ENCODE measurements at places on chromosomes 3 and 15.
A peak's percentile ranks its signal among the peaks of the same experiment; 100 is the strongest.

GRCh38 chr3:30078736-30079135 lies 527.7 kb upstream of the TGFBR2 start:
- no peak for DNase-seq

GRCh38 chr3:71581457-71582035 lies 2.0 kb downstream of the FOXP1 start:
- no peak for DNase-seq

DNA sequence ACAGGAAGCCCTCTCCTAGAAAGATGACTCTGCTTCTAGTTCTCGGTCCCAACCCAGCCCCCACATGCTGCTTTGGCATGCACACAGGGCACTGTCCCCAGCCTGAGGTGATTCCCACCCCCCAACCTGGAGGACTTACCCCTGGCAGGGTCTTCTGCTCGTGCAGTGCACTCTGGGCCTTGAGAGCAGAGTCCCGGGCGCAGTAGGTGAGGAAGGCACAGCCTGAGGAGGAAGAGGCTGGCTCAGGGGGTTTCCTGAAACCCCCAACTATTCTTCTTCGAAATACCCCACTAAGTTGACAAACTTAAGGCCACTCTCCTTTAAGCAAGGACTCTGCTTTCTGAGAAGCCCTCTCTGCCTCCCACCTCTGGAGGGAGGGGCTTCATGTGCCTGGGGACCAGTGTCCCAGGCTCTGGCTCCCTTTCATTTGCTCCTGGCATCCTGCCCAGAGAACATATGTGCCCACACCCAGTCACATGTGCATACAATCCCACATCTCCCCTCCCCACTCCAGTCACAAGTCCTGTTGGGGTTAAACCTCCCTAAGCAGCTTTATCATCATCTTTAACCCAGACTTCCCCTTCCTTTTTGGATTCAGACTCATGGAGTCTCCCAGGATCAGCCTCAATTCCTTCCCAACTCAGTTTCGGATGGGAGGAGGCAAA lies 4.1 kb downstream of the CELF6 start:
- DNase-seq: peak; percentile 72

GRCh38 chr15:89115547-89115946 lies 27.3 kb downstream of the ABHD2 start:
- DNase-seq: no peak

- DNase-seq: no peak
Observed at GRCh38 chr3:72675243-72675642, 173.0 kb downstream of the SHQ1 start.

DNA sequence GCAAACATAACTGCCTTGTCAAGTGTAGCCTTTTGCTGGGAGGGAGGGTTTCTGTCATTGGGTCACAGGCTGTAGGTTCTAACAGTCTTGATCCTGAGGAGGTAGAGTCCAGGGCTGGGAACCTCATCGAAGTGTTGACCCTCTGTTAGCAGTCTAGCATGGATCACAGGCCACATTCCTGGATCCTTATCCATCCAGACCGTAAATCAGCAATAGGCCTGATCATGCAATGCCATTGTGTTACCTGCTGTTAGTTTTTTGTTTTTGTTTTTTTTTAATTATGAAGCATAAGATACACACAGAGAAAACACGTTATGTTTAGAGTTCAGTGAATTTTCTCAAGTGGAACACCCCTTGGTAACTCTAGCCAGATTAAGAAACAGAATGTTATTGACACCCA lies 282.0 kb upstream of the TPM1 start:
- DNase-seq: no peak

DNA sequence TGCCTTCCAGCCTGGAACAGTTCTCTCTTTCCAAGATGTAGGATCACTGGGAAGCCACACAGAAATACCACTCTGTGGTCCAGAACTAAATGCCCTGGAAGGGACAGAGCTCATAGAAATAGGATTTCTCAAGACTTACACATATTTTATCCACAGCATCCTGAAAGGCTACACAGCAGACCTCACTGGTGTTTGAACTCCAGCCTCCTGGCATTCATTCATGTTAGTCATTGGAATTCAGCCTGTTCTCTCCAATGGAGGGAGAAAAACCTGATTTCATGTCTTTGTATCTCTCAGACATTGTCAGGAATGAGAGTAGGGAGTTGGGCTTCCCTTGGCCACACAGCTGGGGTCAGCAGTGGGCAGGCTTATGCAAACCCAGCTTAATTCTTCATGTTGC lies 121.1 kb upstream of the PPP2R3A start:
- DNase-seq: no peak

GRCh38 chr15:91885714-91886270 lies 32.3 kb downstream of the SLCO3A1 start:
- DNase-seq: peak; percentile 34

- no peak for DNase-seq
Observed at GRCh38 chr3:140629357-140630137, 48.3 kb upstream of the TRIM42 start.

DNA sequence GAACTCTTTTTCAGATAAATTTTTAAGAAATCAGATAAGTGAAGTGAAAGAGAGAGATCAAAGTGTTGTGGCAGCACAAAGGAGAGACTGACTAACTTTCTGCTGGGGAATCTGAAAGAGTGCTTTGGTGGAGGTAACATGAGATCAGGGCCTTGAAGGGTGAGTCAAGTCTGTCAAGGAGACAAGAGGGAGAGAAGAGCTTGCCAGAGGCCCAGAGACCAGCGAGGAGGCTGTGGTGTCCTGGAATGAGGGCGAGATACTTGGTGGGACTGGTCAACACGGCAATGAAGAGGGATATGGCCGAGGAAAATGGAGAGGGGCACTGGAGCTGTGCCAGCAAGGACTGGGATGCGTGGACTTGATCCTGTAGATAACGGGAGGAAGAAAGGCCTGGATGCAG lies 4.6 kb downstream of the TADA3 start:
- DNase-seq: no peak

DNA sequence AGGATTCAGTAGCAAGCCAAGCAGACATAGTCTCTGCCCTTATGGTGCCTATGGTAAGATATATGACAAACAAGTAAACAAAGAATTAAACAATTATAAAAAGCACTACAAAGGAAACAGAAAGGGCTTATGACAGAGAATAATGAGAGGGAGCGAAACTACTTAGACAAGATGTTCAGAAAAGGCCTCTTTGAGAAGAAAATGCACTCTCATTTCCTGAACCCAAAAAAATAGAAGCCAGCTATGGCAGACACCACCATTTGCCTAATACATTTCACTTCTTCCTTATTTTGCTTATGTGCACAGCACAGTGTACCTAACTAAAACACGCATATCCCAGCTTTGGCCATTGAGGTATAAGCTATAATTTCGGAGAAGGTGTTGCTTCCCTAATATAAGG lies 465.5 kb upstream of the PPP2R3A start:
- no peak for DNase-seq

DNA sequence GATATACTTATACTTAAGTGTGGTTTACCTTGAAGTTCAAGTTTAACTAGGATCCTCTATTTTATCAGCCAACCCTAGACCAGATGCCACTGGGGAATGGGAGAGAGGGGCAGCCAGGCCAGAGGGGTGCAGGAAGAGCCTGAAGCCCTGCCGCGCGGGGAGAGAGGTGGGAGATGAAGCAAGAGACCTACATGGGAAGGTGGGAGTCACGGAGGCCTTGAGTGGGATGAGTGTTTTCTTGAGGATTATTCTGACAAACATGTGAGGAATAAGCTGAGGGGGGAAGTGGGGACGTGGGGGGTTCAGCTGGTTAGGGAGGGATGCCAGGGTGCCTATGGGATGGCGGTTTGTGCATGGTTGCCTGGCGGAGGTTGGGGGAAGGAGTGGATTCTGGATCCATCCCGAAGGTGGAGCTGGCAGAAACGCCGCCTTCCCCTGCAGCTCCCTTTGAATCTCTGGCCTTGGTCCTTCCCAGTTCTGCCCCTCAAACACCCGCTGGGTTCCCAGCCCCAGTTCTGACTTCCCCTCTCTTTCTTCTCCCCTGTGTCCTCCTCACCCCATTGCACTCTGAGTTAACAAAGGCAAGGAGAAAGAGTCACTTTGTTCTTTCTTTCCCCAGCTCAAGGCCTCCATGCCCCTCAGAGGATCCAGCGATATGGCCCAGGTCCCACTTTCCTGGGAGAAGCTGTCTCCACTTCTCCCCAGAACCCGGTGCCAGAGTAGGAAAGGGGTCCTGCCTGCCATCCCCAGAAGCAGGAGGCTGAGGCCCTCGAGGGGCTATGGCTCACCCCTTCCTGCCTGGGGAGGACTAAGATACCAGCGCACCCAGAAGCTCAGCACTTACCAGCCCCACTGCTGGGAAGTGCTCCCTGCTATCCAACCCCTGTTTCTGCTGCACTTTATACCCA lies 274.2 kb downstream of the UACA start:
- DNase-seq: no peak

GRCh38 chr3:58419780-58420507 lies 13.7 kb downstream of the PDHB start:
- no peak for DNase-seq

GRCh38 chr3:73148682-73149081 lies 87.2 kb downstream of the EBLN2 start:
- DNase-seq: no peak

- DNase-seq: no peak
Observed at GRCh38 chr3:3782457-3782856, 16.8 kb upstream of the LRRN1 start.

- no peak for DNase-seq
Observed at GRCh38 chr3:156792945-156793344, 33.2 kb upstream of the LEKR1 start.

DNA sequence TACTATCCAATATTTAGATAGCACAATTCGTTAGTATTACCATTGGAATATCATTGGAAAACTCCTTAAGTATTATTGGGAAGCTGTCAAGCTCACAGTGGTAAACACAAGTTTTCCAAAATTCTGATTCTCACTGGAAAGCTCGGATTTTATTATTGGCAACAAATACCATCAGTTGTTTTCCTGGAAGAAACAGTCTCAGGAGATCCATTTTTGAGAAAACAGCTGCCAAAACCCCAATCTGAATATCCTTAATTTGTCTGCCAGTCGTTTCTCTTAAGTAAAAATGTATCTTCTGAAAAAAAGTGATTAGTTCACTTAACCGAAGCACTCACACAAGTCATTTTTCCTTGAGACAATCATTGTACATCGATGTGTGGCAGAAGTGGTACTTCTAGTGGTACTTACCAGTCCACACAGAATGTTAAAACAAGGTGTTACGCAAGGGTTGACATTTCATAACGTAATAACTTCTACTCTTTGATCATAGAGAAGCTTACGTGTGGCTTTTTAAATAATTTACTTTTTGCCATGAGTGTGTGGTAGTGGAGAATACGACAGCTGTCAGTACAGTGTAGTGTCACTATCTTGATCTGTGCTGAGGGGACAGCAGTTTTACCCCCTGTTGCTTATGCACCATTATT lies 74.9 kb downstream of the FAM43A start:
- no peak for DNase-seq

GRCh38 chr3:42557854-42558253 lies 23.9 kb downstream of the SEC22C start:
- DNase-seq: no peak

DNA sequence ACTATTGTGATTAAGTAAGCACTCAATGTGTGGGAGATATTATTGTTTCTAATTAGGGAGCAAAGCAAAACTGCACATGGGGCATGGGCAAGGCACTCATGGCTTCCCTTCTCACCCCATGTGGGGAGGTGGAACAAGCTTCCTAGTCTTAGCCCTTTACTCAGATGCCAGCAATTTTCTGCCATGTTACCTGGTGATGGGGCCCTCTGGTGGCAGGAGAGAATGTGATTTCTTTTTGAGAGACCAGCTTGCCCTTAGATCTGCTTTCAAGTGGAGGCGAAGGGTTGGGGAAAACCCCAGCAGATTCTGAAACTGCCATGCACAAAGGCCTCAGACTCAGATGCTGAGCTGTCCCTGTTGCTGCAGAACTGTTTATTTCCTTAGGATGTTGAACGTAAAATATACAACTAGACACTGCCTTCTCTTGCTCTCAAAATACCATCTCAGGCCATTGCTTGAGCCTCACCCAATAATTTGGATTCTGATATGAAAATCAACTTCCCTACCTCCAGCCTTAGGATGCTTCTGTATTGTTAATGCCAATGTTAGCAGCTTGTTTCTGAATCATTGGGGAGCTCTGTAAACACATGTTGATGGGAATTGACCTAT lies 130.2 kb upstream of the TPRG1 start:
- DNase-seq: peak; percentile 8

GRCh38 chr15:100731267-100732152 lies 129.1 kb downstream of the ASB7 start:
- no peak for DNase-seq

DNA sequence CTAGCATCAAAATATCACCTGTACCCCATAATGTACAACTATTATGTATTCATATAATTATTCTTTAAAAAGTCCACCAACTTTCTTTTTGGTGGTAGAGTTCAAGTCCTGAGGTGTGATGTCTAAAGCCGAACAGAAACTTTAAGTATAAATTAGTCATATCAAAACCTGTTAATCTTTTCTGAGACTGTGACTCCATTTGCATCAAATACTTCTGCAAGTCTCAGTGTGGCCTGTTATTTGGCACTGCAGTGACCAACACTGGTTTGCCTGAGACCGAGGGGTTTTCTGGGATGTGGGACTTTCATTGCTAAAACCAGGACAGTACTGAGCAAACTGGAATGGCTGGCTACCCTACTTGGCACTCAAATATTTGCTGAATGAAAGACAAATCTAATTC lies 7.3 kb downstream of the NGLY1 start:
- DNase-seq: no peak

DNA sequence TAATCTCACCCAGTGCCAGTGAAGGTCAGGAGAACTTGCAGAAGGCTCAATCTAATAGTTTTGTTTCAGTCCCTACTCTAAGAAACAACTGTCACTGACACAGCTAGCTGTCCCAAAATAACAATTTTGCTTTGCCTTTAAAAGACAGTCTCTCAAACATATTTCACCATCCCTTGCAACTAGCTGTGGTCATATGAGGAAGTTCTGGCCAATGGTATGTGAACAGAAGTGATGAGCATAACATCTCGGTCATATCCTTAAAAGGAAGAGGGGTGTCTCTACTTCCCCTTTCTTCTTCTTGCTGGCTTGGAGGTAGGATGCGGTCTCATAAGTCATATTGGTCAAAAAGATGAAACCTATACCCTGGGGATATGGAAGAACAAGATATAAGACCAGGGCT lies 198.1 kb downstream of the NEK10 start:
- no peak for DNase-seq

DNA sequence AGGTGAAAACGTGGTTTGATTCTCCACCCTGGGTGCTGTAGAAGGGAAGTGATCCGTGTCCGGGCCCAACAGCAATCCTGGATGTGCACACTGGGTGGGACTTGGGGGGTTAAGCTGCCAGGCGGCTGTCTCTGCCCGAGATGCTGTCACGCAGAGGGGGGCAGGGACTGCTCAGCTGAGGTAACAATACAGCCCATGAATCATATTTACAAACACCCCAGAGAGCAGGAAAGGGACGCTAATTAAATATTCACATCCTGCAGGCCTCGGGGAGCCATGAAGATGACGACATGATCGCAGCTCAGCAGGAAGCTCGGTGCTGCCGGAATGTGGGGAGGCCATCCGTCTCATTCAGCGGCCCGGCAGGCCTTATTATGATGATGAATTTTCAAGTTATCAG lies 17.9 kb upstream of the CRABP1 start:
- no peak for DNase-seq

GRCh38 chr3:181724192-181724965 lies 12.7 kb downstream of the SOX2 start:
- DNase-seq: no peak

- DNase-seq: no peak
Observed at GRCh38 chr3:159843840-159844730, 144.6 kb upstream of the IL12A start.

- DNase-seq: peak; percentile 2
Observed at GRCh38 chr3:4322635-4323034, 19.5 kb downstream of the SETMAR start.
